A673 (cell line): ENCODE measurements at places on chromosomes 5 and 9. TPM values are rescaled to one million over a fixed set of nuclear protein-coding genes. Genes with fewer than 3 reads are reported as not detected.
A peak's percentile ranks its signal among the peaks of the same experiment; 100 is the strongest.

IL33 gene
- 1.6 and 3.3 TPM in 2 replicates for total RNA-seq

DNA sequence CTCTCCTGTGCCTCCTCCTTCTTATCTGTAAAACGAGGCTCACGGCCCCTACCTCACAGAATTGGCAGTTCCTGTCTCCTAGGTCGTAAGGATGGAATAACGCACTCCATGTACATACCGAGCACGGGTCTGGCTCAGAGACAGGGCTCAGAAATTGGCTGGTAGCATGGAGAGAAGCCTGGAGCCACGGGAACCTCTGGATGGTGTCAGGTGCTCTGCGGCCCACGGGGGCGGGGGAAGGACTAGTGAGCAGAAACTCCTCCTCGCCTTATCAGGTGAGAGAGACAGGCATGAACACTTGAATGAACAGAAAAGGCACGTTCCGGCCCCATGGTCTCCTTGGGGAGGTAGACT is 15.4 kb upstream of the C5orf47 start:
- no peaks in the 10 kb centered on the region for H3K27me3 ChIP-seq
- H3K36me3 ChIP-seq: no peaks in the 10 kb centered on the region

DAB2IP gene
- 34.5 and 44.5 TPM in 2 replicates for total RNA-seq

DNA sequence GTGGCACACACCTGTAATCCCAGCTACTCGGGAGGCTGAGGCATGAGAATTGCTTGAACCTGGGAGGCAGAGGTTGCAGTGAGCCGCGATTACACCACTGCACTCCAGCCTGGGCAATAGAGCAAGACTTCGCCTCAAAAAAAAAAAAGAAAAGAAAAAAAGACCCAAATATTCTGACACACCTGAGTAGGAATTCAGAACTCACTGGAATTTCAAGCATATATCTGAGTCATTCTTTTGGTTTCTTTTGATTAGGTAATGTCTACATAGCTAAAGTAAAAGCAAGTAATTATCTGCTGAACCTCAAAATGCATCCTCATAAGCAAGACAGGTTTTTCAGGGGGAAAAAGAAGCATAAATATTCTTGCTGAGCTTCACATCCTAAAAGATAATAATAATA is 35.9 kb downstream of the ANKRD31 start:
- no peak for DNase-seq
- no peaks in the 10 kb centered on the region for H3K4me1 ChIP-seq
- no peaks in the 10 kb centered on the region for H3K27me3 ChIP-seq
- H3K4me3 ChIP-seq: no peak overlapping the region
- no peak overlapping the region for H3K27ac ChIP-seq

PCDHGB1 gene
- total RNA-seq: 7.6 TPM in 2 replicates

DNA sequence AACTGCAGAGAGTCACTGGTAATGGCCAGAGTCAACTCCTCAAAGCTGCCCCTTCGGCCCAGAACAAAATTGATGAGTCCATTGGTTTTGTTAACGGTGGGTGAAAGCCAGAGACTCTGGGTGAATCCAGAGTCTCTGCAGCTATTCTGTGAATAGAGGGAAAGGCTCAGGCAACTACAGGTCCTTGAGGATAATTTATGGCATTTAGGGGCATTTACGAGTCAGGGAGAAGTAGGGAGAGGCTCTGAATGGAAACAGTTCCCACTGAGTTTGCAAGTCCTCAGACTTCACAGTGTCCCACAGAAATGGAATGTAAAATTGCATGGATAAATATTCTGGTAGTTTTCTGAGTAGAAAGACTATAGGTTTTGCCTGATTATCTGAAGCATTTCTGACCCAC is 257.8 kb downstream of the SEC61B start:
- H3K4me3 ChIP-seq: no peak overlapping the region
- no peaks in the 10 kb centered on the region for H3K27me3 ChIP-seq
- no peaks in the 10 kb centered on the region for H3K4me1 ChIP-seq
- no peaks in the 10 kb centered on the region for H3K36me3 ChIP-seq

- peak; percentile 3 for DNase-seq
- no peaks in the 10 kb centered on the region for H3K4me1 ChIP-seq
- H3K27me3 ChIP-seq: no peaks in the 10 kb centered on the region
Observed at GRCh38 chr9:18675332-18675731, 201.4 kb downstream of the ADAMTSL1 start.

GRCh38 chr5:133249593-133249992 is 197.8 kb downstream of the HSPA4 start:
- H3K27me3 ChIP-seq: no peaks in the 10 kb centered on the region
- H3K4me3 ChIP-seq: no peak overlapping the region
- no peaks in the 10 kb centered on the region for H3K36me3 ChIP-seq
- H3K4me1 ChIP-seq: no peaks in the 10 kb centered on the region

CCL27 gene
- total RNA-seq: not detected in 2 replicates

DNA sequence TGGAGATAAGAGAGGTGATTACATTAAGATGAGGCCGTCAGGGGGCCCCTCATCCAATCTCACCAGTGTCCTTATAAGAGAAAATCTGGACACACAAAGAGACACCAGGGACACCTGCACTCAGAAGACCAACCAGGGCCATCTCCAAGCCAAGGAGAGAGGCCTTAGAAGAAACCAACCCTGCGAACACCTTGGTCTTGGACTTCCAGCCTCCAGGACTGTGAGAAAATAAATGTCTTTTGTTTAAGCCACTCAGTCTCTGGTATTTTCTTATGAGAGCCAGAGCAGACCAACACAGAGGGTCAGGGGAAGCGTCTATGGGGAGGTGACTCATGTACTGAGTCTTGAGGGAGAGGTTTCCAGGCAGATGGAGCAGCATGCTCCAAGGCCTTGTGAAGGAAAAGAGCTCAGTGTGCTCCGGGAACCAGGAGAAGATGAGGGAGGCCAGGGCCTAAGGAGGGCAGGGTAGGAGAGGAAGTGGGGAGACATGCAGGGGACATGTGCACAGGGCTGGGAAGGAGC is 5.4 kb downstream of the PHYKPL start:
- H3K4me3 ChIP-seq: no peak overlapping the region
- H3K27ac ChIP-seq: no peak overlapping the region
- H3K4me1 ChIP-seq: peaks cover 7% of the 10 kb centered on the region
- peaks cover 9% of the 10 kb centered on the region for H3K36me3 ChIP-seq

DNA sequence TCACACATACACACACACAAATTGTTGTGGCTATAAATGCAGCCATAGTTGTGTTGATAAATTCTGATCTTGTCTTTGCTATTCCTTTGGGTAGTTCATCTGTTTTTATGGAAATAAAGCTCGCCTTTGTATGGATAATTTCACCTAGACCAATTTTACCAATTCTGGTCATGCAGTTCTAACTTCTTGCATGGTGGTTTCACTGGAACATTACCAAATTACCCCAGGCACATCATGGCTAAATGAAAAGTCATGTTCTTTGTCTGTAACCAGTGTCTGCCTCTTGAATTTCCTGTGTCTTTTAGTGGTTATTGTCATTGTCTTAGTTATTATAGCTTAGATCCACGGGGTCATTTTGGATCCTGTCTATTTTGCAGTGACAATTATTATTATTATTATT is 50.3 kb upstream of the TMC1 start:
- no peaks in the 10 kb centered on the region for H3K27me3 ChIP-seq
- H3K36me3 ChIP-seq: no peaks in the 10 kb centered on the region
- no peak overlapping the region for H3K4me3 ChIP-seq
- DNase-seq: no peak

- H3K4me1 ChIP-seq: no peaks in the 10 kb centered on the region
- no peak for DNase-seq
- peak overlapping the region; percentile 7 for H3K27ac ChIP-seq
- no peaks in the 10 kb centered on the region for H3K27me3 ChIP-seq
- no peaks in the 10 kb centered on the region for H3K36me3 ChIP-seq
- peak overlapping the region; percentile 44 for H3K4me3 ChIP-seq
Observed at GRCh38 chr9:83956086-83956435, 24.0 kb downstream of the HNRNPK start.

GRCh38 chr5:146862641-146863040 is 15.9 kb downstream of the PPP2R2B start:
- H3K27me3 ChIP-seq: peaks cover 22% of the 10 kb centered on the region
- no peaks in the 10 kb centered on the region for H3K4me1 ChIP-seq
- no peaks in the 10 kb centered on the region for H3K36me3 ChIP-seq

FRMPD1 gene
- not detected in 2 replicates for total RNA-seq

- no peaks in the 10 kb centered on the region for H3K36me3 ChIP-seq
- no peaks in the 10 kb centered on the region for H3K27me3 ChIP-seq
- no peak for DNase-seq
- H3K4me3 ChIP-seq: no peak overlapping the region
Observed at GRCh38 chr9:134186471-134187109, 22.2 kb upstream of the RNU6ATAC start.

STX17 gene
- total RNA-seq: 20.9 and 26.0 TPM in 2 replicates

DNA sequence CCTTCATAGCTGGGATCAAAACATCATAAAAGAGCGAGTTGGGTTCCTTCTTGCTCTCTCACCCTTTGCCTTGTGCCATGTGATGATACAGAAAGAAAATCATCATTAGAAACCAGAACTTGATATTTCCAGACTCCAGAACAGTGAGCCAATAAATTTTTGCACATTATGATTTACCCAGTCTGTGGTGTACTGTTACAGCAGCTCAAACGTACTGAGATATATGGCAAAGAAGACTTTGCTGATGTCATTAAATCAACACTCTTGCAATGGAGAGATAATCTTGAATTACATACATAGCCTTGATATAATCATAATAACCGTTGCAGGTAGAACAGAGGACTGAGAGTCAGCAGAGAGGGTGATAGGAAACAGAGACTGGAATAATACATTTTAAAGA is 1271.6 kb downstream of the CDH12 start:
- no peaks in the 10 kb centered on the region for H3K4me1 ChIP-seq
- H3K4me3 ChIP-seq: no peak overlapping the region
- no peak overlapping the region for H3K27ac ChIP-seq
- no peaks in the 10 kb centered on the region for H3K36me3 ChIP-seq
- H3K27me3 ChIP-seq: no peaks in the 10 kb centered on the region
